Activated CD4-positive, alpha-beta T cell treated with anti-CD3 and anti-CD28 coated beads for 36 hours (primary cell): ENCODE measurements at places on chromosomes 5 and 9.
A peak's percentile ranks its signal among the peaks of the same experiment; 100 is the strongest.

DNA sequence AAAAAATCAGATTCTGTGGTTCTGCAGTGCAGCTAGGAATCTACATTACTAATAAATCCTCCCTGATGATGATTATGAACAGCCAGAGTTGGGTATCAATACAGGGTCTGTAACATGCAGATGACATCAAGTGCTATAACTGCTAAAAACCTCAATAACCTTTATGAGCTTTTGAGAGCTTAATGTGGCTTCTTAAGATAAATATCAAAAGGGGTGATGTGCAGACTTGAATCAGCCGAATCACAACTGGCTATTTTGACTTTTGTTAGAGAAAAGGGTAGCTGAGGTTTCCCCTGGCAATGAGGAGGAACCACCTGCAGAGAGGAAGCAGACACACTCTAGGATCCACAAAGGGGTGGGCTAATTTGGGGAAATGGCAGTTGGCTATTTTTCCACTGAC, 30.2 kb downstream of the CAPSL start:
- DNase-seq: no peak

DNA sequence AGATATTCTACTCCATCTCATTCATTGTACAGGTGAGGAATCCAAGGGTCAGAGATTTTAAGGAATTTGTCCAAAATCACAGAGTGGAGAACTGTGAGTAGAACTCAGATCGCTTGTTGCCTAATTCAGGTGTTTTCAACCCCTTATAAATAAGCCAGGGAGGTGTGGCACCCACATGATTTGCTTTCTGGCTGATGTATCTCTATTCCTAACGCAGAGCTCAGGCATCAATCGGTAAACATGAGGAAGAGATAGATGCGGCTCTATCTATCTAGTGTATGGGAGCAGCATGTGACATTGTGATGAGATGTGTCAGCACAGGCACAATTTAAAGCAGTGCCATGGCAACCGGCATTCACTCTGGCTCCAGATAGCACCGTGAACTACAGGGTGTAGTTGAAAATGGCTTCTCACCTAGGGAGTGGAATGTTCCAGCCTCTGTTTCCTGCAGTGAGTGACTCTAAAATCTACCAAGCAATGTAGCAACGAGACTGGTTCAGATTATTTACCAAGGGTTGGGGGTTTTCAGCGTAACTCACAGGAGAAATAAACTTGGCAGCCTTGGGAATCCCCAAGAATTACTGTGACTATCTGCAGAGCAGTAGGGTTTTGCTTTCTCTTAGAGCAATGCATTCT, 53.4 kb upstream of the SUB1 start:
- peak; percentile 77 for DNase-seq

DNA sequence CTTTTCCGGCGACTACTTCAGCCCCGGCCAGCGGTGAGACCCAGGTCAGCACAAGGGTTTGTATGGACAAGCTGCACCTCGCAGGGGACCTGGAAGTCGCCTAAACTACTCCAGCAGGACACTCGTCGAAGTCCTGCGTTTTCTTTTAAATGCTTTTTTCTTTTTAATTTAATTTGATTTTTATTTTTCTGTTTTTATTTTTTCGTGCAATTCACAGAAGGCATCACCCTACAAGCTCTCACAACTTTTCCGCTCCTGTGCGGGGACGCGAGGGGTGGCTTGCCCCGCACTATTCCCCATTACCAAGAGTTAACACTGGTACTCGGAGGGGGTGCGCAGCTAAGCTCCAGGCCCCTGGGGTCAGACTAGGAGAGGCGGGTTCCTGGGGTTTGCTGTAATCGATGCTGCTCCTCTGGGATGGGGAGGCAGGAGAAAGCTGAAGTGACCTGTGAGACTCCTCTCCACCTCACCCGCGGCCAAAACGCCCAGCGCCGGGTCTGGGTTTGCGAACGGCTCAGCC, 1.3 kb downstream of the EDIL3 start:
- DNase-seq: no peak

DNA sequence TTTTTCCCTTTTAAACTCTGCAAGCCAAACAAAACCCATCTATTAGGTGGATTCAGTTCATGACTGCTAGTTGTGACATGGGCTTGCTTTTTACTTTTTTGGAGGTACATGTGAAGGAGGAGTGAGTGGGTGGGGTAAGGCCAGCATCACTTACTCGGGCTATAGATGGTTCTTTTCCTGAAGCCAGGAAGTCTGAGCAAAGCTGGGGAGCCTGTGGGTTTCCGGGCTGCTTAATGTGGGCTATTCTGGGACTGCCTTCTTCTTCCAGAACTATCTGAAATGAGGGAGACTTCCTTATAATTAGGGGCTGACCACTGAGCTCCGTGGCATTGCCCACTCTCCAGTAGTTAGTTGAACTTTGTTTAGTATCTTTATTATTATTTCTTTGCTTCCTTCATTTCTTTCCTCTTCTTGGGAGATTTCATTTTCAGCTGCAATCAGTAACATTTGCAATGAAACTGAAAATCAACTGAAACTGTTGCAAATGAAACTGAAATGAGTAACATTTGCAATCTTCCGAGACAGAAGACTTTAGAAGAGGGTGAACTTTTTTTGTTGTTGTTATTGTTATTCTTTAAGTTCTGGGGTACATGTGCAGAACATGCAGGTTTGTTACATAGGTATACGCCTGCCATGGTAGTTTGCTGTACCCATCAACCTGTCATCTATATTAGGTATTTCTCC, 204.9 kb downstream of the LRRC70 start:
- DNase-seq: no peak

DNA sequence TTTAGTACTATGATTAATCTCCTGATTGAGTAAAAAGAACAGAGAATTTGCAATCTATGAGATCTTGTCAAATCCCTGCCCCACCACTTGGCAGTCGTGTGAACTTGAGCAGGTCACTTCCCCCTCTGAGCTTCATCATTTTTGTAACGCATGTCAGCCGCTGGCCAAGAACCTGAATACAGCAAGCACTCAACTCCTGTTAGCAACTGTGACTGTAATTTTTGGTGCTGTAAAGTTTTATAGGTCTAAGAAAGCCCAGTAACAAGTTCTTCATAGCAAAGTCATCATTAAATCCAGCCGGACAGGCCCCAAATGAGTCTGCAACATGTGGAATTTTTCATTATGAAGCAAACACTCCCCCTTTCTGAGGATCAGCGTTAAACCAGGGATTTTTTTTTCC, 49.4 kb downstream of the DRD1 start:
- no peak for DNase-seq

- no peak for DNase-seq
Observed at GRCh38 chr5:127556609-127557334, 39.3 kb downstream of the PRRC1 start.

GRCh38 chr5:124110942-124111341, 599.0 kb downstream of the CSNK1G3 start:
- no peak for DNase-seq

GRCh38 chr5:88732181-88732633, 150.8 kb downstream of the MEF2C start:
- peak; percentile 15 for DNase-seq

DNA sequence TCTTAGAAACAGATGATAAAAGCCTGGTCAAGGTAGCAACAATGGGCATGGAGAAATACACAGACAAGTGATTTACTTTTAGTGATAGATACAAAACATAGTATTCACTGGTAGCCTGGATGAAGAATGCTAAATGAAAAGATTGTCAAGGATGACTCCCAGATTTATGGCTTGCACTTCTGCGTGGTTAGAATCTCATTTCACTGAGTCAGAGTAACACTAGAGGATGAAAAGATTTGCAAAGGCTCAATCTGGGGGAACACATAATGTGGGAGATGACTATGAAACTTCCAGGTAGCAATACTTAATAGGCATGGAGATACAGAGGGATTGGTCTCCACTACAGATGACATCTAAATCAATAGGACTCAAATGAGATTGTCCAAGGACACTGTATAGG, 38.4 kb downstream of the AGTPBP1 start:
- no peak for DNase-seq

DNA sequence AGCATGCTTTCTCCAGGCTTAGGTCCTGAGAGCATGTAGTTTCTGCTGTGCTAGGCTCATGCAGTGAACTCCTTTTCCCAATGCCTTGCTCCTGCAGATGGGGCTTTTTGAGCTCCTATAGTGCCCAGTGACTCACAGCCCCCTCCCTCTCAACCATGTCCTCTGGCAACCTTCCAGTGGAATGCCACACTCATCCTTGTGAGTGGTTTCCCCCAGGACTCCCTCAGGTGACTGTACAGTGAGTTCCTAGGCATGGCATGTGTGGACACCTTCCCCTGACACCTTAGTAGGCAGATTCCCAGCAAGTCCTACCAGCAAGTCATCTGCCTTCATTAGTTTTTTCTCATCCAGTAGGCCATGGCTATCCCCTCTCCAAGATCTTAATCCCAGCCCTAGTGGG, 72.4 kb upstream of the CXCL14 start:
- DNase-seq: no peak

DNA sequence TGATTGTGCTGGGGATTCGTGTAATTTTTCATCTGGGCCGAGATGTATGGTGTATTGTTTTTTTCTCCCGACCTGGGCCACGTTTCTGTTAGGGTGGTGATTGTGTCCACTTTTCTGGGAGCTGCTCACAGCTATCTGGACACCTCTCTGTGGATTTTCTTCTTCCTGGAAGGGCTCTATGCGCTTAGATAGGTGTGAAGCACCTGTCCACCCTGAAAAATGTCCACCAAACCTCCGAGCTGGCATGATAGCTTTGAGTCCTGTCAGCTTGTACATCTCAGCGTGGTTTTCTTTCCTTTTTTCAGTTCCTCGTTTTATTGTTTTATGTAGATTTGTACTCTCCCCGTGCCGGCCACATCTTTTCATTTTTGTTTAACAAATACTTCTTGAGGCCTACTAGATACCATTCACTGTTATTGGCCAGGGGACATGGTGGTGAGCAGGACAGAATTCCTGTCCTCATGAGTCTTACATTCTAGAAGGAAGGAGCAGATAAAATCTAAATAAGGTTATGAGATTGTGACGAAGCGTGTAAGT, 1.1 kb downstream of the UGCG start:
- DNase-seq: peak; percentile 33

DNA sequence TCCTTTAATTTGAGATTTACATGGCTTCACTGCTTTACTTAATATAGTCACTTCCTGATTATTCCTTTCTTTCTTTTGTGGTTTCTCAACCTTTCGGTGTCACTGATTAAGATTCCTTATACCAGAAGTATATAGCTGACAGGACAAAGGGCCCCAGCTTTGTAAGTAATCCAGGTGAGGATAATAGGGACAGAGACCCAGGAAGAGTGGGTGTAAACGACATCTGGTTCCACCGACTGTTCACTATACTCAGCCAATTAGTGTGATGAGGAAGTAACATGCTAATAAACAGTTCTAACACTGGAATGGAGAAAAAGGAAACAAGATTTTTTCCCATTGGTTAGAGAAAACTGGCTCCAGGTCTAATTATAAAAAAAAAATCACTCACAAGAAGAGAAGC, 286.3 kb upstream of the EFNA5 start:
- DNase-seq: no peak

GRCh38 chr9:78032730-78033457, 1.3 kb upstream of the GNAQ start:
- no peak for DNase-seq

DNA sequence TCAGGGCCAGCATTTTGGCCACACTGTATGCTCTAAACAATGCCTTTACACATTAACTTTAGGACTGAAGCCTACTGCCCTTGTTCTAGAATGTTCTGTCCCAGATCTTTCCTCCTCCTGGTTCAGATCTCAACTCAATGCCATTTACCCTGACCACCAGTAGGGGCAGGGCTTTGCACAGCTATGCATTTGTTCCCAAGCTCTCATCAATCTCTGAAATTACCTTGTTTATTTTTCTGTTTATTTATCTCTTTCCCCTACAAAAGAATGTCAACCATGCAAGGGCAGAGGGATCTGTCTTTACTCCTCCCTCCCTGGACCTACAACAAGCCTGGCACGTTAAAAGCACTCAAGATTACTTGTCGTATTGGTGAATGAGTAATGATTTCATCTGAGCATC, 612.9 kb downstream of the BNC2 start:
- DNase-seq: no peak

DNA sequence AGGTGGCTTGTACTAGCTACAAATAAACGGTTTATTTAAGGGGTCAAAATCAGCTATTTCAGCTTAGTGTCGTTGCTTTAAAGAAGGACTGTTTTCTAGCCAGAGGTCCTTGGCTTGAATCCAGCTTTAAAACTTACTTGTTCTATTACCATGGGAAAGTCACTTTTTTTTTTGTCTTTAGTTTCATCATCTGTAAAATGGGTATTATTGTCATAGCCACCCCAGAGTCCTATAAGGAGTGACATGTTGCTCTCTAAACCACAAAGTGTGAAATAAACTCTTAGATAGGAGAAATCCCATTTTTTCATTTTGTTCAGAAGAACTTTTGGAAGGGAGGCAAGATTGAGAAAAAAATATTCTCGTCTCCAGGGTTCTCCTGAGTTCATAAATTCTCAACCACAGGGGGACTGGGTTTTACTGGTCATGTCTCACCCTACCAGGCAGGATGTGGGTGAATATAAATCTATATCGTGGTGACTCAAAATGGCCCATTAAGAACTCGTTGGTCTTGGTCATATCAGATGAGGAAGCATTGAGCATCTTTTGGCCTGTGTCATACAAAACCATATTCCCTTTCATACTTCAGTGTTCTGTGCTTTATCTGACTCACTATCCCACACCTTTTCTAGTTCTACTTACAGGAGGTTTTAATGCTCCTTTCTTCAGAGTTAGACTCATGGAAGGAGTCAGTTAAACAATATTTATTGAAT, 202.7 kb upstream of the NR3C1 start:
- peak; percentile 54 for DNase-seq

- no peak for DNase-seq
Observed at GRCh38 chr5:120239086-120239485, 225.0 kb upstream of the PRR16 start.

GRCh38 chr5:116388564-116389258, 185.9 kb downstream of the SEMA6A start:
- DNase-seq: no peak

DNA sequence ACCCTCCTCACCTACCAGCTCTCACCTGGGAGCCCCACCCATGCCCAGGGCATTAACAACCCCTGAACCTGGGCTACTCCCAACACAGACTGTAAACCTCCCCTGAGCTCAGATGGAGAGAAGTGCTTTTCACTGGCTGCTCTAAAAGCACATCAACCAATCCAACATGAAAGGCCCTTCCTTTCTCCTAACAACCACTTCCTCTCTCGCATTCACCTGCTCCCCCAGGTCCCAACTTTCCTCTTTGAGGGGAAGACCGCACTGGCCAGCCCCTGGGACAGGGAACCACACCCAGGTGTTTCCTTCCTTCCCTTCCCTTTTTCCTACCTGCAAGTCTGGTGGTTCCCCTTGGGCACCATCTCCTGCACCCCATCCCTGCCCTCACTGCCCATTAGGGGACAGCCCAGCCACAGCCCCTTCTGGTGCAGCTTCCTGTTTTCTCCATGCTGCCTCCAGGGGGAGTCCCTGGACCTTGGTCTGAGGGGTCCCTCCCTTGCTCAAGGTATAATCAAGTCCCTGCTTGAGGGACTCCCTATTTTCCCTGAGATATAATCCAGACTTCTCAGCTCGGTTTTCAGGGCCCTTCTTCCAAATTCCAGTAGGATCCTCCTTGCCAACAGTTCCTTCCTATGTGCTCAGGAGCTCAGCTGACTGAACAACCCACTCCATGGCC, 30.5 kb upstream of the DAB2IP start:
- peak; percentile 17 for DNase-seq
